ENCODE measurements at places on chromosomes 3 and 15.

- DNase-seq = no peak
These were observed 20.1 kb upstream of the GOLGA6L2 start for GRCh38 chr15:23467110-23467600.

GRCh38 chr3:187336322-187336721, 31.9 kb upstream of the RTP4 start:
- DNase-seq = no peak

GRCh38 chr15:31098491-31098917, 3.0 kb downstream of the TRPM1 start:
- no peak for DNase-seq

DNA sequence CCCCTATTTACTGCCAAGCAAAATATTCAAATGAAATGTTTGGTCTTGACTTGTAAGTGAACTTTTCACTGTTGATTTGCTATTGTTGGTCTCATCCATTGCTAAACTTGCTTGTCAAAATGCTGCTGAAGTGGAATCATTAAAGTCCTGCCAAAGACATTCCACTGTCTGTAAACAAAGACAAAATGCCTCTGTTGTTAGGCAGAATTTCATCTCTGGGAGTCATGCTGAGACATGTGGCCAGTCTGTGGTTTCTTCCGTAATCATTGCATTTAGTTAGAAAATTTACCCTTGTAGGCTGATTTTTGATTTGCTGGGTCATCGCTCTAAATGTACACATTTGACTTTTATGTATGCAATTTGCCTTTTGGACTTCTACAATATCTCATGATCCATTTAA, 577.7 kb downstream of the MECOM start:
- DNase-seq = no peak

DNA sequence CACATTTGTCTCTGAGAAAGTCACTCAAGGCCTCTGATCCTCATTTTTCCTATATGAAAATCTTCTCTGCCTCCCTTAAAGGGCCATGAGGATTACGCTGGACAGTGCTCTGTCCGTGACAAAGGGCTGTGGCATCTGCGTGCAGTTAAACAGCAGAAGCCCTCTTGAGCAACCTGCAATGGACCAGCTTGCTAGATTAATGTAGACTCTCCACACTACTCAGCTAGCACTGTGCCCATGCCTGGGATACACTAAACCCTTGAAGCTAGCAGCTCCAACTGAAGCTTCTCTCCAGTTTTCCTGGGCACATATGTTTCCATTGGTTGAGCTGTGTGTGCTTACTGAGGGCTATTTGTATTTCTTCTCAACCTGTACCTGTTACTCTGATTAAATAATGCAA, 303.8 kb downstream of the RPLP1 start:
- no peak for DNase-seq

DNA sequence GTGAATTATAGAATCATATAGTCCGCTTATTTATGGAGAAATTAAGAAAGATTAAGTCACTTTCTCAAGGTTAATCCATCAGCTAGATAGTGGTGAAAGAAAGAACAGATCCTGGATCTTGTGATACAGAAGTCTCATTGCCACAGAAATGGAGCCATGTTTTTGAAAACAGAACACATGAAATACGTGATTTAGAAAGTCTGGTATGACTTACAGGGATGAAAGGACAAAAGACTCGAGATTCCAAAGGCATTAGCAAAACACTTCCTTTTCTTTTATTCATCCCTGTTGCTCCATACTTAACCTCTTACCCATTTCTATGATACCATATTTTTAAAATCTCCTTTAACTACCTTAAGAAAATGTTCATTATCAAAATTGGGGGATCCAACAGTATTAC, 40.0 kb upstream of the TEX9 start:
- DNase-seq = no peak

GRCh38 chr3:17730318-17730967, 12.0 kb downstream of the TBC1D5 start:
- DNase-seq = no peak

DNA sequence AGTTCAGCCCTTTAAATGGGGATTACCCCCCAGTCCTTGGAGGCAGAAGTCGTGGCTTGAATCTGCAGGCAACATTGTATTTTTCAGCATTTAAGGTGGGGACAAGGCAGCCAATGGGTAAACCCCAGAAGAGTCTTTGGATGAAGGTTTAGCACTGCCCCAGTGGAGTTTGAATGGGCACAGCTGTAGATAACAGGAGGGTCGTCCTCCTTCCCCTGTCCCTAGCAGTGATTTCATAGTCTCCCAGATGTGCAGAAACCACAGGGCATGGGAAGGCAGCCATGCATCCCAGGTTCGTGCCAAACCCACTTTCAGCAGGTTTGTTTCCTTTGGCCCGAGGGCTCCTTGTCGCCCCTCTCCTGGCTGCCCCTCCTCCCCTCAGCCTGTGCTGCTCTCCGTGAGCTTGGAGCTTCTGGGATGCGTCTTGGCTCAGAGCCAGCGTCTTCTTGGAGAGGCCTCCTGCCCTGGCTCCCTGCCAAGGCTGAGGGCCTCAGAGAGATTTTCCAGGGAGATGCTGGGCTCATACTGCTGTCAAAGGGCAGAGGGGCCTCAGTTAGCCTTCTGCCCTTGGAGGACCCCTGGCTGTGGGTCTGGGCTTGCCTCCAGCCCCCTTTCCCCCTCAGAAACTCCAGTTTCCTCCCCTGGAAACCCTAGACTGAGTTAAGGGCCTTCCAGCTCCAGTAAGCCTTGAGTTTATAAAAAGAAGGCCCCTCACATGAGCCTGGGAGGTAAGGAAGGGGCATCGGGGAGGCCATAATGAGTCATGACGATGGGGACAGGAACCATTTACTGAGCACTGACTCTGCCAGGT, 48.9 kb upstream of the POLG start:
- no peak for DNase-seq

- DNase-seq = peak; percentile 50
These were observed 46.6 kb upstream of the ATP2B2 start for GRCh38 chr3:10551821-10552630.

- DNase-seq = no peak
These were observed 56.8 kb downstream of the ZNF445 start for GRCh38 chr3:44420676-44421075.

- no peak for DNase-seq
These were observed 551.7 kb downstream of the NR2F2 start for GRCh38 chr15:96882121-96882772.

DNA sequence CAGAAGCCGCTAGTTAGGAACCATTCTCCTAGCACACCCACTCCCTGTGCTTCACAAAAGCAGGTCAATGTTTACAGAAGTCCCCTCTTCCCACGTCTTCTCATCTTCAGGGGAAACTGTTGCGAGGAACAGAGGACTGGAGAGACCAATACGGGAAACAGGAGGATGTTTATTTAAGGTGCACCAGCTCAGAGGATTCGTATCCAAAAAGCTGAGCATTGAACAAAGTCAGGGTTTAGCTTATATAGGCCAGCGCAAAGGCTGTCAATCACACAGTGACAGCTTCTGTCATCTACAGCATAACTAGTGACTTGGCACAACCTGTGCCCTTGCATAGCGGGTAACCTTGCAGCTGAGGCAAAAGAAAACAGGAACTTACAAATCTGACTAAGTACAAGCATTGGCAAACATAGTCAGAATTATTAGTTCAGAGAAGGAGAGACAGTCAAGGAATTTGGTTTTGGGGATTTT, 61.3 kb downstream of the ZDHHC19 start:
- no peak for DNase-seq

DNA sequence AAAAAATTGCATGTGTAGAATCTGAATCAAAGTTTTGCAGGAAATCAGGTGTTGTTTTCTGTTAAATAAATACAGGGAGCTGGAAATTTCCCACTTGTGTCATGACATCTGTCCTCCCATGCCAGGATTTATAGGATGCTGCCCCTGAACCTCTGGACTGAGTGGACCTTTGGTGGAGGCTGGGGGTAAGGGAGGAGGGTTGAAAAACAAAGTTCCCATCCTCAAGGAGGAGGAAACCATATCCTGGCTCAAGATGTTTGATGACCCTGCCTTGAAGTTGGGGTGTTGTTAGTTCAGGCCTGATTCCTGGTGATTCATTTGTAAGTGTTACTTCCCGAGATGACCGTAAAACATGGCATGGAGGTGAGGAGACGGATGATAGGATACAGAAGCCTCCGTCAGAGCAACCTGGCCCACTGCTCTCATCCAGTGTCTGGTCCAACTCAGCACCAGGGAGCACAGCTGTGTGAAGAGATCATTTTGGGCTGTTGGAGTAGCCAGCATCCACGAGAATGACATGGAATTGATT, 223.6 kb downstream of the CACNA2D3 start:
- no peak for DNase-seq

GRCh38 chr15:58066042-58066867, 744 bp upstream of the ALDH1A2 start:
- peak; percentile 36 for DNase-seq

- no peak for DNase-seq
These were observed 1.3 kb downstream of the FXR1 start for GRCh38 chr3:180913581-180914404.

DNA sequence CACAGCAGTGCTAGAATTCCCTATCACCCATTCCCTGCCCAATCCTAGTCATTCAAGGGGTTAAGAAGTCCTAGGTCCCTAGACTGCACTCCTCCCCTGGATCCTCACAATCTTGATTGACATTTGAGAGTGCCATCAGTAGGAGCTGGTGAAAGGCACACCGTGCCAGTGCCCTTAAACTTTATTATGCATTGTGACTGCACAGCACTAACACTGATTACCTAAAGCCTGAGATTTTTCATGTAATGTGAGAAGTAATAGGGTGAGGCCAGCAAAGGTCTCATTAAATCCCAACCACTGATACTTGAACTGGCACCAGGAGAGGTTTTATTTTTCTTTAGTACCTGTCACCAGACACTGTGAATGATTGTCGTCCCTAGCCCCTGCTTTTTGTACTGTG, 16.3 kb downstream of the GXYLT2 start:
- DNase-seq = no peak

DNA sequence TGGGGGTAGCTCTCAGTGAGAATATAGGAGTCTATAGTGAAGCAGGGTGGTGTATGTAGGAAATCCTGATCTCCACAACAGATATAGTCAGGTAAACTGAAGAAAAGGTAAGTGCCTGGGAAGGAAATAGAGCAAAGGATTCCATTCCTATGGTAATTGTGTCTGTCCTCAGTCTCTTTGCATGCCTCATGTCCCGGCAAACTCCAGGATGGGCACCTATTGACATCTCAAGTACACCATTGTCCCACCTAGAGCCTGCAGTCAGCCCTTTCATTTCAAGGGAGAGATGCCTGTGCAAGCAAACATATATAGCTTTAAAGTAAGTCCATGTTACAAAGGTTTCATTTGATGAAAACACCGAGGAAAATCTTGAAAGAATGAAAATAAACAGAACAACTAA, 257.7 kb upstream of the AZI2 start:
- no peak for DNase-seq

DNA sequence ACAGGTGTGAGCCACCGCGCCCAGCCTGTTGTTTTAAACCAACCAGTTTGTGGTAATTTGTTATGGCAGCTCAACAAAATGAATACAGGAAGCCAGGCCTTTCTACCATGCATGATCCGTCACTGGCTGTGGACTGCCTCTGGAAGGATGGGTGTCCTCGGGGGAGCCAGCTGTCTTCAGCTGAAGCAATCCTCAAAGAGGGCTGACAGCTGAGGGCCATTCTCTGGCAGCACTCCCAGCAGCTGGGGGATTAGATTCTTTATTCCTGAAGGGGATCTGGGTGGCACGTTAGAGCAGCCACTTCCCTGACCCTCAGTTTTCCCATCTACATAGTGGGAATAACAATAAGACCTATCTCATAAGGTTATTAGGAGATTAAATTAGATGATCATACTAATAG, 24.4 kb downstream of the POLR2M start:
- DNase-seq = no peak

- no peak for DNase-seq
These were observed 124.4 kb upstream of the FOXB1 start for GRCh38 chr15:59879506-59880265.

GRCh38 chr15:63107895-63108546, 13.6 kb upstream of the LACTB start:
- DNase-seq = no peak
